ENCODE measurements at places on chromosomes 12 and 14. TPM values are rescaled to one million over a fixed set of nuclear protein-coding genes. Genes with fewer than 3 reads are reported as not detected.

Gene DAO
- total RNA-seq: not detected

Gene CD69
- not detected for total RNA-seq

Gene ARG2
- total RNA-seq: 49.0 TPM

Gene CACNA2D4
- not detected for total RNA-seq

Gene MYF6
- total RNA-seq: not detected

Gene NKX2-1
- not detected for total RNA-seq

Gene FOXN4
- 0.26 TPM for total RNA-seq

Gene NTF3
- 1.2 TPM for total RNA-seq

Gene PTGDR
- total RNA-seq: 0.21 TPM

Gene CCDC38
- total RNA-seq: not detected

Gene RESF1
- total RNA-seq: 116 TPM

Gene AQP6
- total RNA-seq: not detected

Gene ACOT6
- total RNA-seq: not detected

Gene RAD9B
- not detected for total RNA-seq

Gene TMEM63C
- 7.0 TPM for total RNA-seq

Gene TXNRD1
- 120 TPM for total RNA-seq

Gene CMA1
- not detected for total RNA-seq

Gene CTDSP2
- 93.7 TPM for total RNA-seq

Gene CLEC9A
- total RNA-seq: not detected

Gene PCED1B
- 4.9 TPM for total RNA-seq

Gene GZMH
- not detected for total RNA-seq

Gene OASL
- not detected for total RNA-seq
